ENCODE measurements at places on chromosomes 2 and 18. TPM values are rescaled to one million over a fixed set of nuclear protein-coding genes. Genes with fewer than 3 reads are reported as not detected.

Gene POMC
- 0.69 TPM for polyA plus RNA-seq

Gene NEB
- not detected for polyA plus RNA-seq

Gene IL1R2
- 26.4 TPM for polyA plus RNA-seq

Gene UGT1A5
- polyA plus RNA-seq, result 0.22 TPM

Gene TSPYL6
- not detected for polyA plus RNA-seq

Measured in sigmoid colon (tissue), 7 donors.